Activated naive CD4-positive, alpha-beta T cell (primary cell): ENCODE measurements at places on chromosomes 2 and 18.

- no peak for DNase-seq
These were observed 184.3 kb downstream of the SH3BP4 start for GRCh38 chr2:235135990-235136561.

DNA sequence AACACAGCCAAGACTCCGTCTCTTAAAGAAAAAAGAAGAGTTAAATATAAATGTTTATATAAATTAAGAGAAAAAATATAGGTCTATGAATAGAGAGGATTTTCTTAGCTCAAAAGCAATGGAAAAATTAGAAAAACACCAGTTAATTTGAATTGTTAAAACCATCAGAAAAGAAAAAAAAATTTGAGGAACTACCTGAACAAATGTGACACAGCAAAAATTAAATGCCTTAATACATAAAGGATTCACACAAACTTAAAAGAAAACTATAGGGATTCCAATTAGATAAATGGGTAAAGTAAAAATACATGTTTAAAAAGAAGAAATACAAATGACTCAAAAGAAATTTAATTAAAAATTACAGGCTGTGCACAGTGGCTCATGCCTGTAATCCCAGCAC is 147.9 kb upstream of the DNMT3A start:
- no peak for DNase-seq

- no peak for DNase-seq
These were observed 94.6 kb downstream of the NYAP2 start for GRCh38 chr2:225494100-225494459.

- DNase-seq: no peak
These were observed 348.2 kb downstream of the ALK start for GRCh38 chr2:29573147-29573546.

- no peak for DNase-seq
These were observed 18.2 kb downstream of the FBLN7 start for GRCh38 chr2:112156152-112156986.

GRCh38 chr18:35481960-35482366 is 15.8 kb downstream of the INO80C start:
- no peak for DNase-seq

DNA sequence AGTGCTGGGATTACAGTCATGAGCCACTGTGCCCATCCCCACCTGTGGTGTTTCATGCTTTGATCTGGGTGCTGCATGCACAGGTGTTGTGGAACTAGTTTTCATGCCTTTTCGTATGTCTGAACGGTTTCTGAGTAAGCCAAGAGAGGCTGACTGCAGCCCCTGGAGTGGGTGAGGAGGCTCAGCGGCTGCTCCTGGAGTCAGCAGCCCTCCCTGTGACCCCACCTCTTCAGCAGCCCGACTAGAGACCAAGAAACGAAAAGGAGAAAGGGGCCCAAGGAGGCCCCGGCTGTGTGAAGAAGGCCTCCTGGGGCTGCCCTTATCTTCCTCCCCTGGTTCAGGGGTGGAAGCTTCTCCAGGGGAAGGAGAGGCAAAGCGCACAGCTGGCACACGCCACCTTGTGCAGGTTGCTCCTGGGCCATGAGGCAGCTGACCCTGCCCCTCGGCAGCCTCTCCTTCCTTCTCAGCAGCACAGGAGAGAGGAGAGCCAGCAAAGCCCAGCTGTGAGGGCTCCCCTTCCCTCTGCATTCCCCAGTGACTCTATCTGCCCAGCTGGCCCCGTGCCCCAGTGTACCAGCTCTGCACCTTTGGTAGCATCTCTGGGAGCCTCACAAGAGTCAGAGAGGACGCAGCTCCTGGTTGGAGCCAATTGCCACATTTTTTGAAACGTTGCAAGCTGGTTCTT is 182.5 kb upstream of the HS6ST1 start:
- no peak for DNase-seq

GRCh38 chr2:26178746-26179436 is 6.0 kb downstream of the GAREM2 start:
- no peak for DNase-seq

DNA sequence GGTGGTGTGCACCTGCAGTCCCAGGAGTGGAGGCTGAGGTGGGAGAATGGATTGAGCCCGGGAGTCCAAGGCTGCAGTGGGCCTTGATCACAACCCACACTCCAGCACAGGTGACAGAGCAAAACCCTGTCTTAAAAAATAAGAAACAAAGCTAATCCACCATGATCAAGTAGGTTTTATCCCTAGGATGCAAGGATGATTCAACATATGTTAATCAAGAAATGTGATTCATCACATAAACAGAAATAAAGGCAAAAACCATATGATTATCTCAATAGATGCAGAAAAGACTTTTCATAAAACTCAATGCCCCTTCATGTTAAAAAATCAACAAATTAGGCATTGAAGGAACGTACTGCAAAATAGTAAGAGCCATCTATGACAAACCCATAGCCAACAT is 58.1 kb downstream of the CCBE1 start:
- DNase-seq: no peak

DNA sequence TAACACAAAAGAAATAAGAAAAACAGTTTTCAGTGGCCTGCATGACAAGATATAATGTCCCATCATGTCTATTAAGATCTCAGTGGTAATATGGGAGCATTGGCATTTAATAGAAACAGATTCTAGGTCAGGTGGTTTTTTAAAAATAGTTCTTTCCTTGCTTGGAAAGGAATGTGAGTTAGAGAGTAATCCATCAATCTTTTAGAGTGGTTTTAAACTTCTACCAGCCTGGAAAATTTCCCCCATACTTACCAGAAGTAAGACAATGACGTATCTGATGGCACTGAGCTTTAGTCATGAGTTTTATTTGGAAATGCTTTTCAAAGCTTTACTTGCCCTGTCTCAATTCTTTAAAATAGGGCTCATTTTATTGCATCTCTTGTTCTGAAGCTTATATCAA is 441.7 kb upstream of the SMIM21 start:
- no peak for DNase-seq
